Right ventricle myocardium superior (tissue), 1 donor: ENCODE measurements at places on chromosomes 2 and 18. TPM values are rescaled to one million over a fixed set of nuclear protein-coding genes. Genes with fewer than 3 reads are reported as not detected.

TMEM178A gene
- total RNA-seq: 1.9 TPM

APCDD1 gene
- total RNA-seq: 27.0 TPM

CTAGE1 gene
- total RNA-seq: not detected

KCNK3 gene
- total RNA-seq: 2.7 TPM

SP140 gene
- 0.56 TPM for total RNA-seq

CXCR1 gene
- 0.54 TPM for total RNA-seq

AOX1 gene
- total RNA-seq: 4.1 TPM

VAMP8 gene
- 16.9 TPM for total RNA-seq

RGPD4 gene
- total RNA-seq: 0.11 TPM

CAPN10 gene
- 49.7 TPM for total RNA-seq

GREB1 gene
- 9.0 TPM for total RNA-seq

PUM2 gene
- 70.9 TPM for total RNA-seq

SLC8A1 gene
- 958 TPM for total RNA-seq

LGALSL gene
- 4.2 TPM for total RNA-seq

FOXD4L1 gene
- not detected for total RNA-seq

CYP27A1 gene
- 10.5 TPM for total RNA-seq

KCNG2 gene
- total RNA-seq: not detected

YIPF4 gene
- 67.5 TPM for total RNA-seq

IL36G gene
- not detected for total RNA-seq

ILKAP gene
- total RNA-seq: 23.8 TPM

DLX1 gene
- total RNA-seq: not detected

TBR1 gene
- total RNA-seq: not detected

MAP2 gene
- total RNA-seq: 2.8 TPM

IL36A gene
- not detected for total RNA-seq

C2orf80 gene
- total RNA-seq: not detected

CEP76 gene
- total RNA-seq: 2.4 TPM

OR6B2 gene
- total RNA-seq: not detected

HS6ST1 gene
- 35.1 TPM for total RNA-seq

ESPNL gene
- total RNA-seq: not detected

ZNF516 gene
- total RNA-seq: 12.6 TPM

BMP10 gene
- total RNA-seq: not detected
